RWPE2 (cell line): ENCODE measurements at places on chromosomes 12 and 14.

GRCh38 chr12:21413369-21414277, 23.8 kb upstream of the PYROXD1 start:
- DNase-seq = no peak

GRCh38 chr14:68333262-68333661, 459.6 kb downstream of the ZFP36L1 start:
- no peak for DNase-seq

- no peak for DNase-seq
Measured at GRCh38 chr12:3432868-3433267, 58.1 kb upstream of the PRMT8 start.

- no peak for DNase-seq
Measured at GRCh38 chr14:72663956-72664650, 229.8 kb downstream of the DPF3 start.

DNA sequence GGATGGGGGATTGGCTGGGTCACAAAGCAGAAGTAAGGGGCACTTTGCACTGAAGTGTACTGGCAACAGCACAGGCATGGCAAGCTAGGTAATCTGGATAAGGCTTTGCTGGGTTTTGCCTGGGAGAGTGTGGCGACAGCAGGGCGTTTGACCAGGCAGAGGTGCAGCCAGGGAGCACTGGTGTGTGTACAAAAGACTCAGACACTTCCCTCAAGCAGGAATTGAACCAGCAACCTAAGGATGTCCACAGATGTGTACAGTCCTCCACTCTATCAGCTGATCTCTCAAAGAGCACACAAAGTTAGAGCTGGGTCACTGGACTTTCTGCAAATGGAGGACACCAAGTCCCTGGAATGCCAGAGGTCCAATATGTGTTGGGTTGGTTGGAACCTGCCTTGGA, 15.4 kb upstream of the RNASE4 start:
- no peak for DNase-seq

GRCh38 chr12:84134797-84135366, 777.7 kb downstream of the SLC6A15 start:
- DNase-seq = no peak

GRCh38 chr12:80708259-80708974, 983 bp downstream of the MYF6 start:
- DNase-seq = no peak

DNA sequence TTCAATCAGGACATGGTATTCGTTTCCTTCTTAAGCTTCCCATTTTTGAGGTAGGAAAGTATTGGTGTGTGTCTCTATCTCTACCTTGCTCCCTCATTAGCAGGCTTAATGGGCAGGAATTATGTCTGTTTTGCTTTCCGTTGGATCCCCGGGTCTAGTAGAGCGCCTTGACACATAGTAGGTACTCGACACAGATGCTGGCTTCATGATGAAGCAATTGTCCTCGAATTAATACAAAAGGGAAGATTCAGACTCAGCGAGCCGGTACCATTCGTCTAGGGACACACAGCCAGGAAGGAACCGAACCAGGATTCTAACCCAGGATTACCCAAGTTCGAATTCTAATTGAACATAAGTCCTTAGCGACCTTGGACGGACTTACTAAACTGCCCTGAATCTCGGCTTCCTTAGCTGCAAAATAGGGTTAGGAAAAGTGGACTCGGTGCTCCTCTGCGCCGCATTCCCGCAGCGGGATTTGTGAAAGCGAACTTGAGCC, 496 bp upstream of the ISCU start:
- DNase-seq = no peak
